ENCODE measurements at places on chromosomes 3 and 15.

- DNase-seq: no peak
Measured at GRCh38 chr3:35187908-35188307, 451.4 kb upstream of the ARPP21 start.

GRCh38 chr15:74045184-74045583 lies 37.2 kb downstream of the GOLGA6A start:
- no peak for DNase-seq

- DNase-seq: no peak
Measured at GRCh38 chr3:125213946-125214542, 1.5 kb upstream of the SLC12A8 start.

- DNase-seq: no peak
Measured at GRCh38 chr3:47441796-47442551, 33.8 kb downstream of the SCAP start.
